ENCODE measurements at places on chromosomes 3 and 15.

DNA sequence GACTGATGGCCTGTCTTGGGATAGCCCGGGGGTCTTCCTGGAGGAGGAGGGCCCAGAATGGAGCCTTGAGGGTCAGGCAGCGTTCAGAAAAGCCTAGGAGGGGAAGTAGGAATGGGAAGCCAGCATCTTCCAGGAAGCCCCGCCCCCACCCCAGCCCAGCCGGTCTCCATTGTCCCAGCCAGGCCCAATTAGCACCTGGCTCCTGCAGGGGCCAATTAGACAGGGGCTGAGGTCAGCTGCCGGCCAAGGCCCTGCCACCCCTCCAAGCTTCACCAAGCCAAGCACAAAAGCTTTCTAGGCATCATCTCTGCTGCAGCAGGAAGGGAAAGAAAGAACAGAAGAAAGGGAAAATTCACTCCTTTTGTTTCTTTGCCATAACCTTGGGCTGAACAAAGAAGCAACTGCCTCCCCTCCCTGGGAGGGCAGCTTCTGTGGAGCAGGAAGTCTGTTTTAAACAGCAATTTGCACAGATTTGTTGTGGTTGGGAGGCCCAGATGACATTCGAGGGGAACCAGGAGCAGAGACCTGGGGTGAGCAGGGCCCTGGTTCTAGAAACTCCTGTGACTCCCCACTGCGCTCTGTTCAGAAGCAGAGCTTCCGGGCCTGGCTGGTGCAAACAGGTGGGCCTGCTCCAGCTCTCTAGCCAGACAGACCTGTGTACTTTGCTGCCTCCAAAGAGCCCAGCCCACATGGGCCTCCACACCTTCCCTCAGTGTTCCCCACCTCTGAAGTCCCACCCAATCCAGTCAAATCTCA is 47.7 kb downstream of the CYP11A1 start:
- H3K27me3 ChIP-seq: no peaks in the 10 kb centered on the region
- H3K4me1 ChIP-seq: peaks cover 35% of the 10 kb centered on the region
- no peaks in the 10 kb centered on the region for H3K36me3 ChIP-seq
- H3K4me3 ChIP-seq: no peak overlapping the region
- peak overlapping the region; percentile 78 for H3K27ac ChIP-seq

- H3K4me1 ChIP-seq: peaks cover 62% of the 10 kb centered on the region
- peak overlapping the region; percentile 98 for H3K27ac ChIP-seq
- H3K36me3 ChIP-seq: peaks cover 36% of the 10 kb centered on the region
These were observed 1.6 kb downstream of the RAB8B start for GRCh38 chr15:63190769-63191649.

DNA sequence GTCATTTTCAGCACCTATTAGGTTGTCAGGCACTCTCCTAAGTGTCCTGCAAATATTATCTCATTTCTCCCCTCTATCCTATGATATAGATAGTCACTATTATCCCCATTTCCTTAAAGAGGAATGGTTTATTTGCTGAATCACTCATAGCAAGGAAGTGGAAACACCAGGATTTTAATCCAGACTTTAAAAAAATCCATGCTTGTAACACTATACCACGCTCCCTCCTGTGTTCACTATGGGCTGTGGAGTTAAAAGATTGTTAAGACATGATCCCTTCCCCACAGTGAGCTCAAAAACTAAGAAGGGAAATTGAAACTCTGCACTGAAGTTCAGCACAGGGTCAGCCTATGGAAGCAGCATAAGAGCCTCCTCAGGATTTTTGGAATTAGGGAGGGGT is 60.2 kb downstream of the TMEM39A start:
- H3K36me3 ChIP-seq: no peaks in the 10 kb centered on the region
- no peak overlapping the region for H3K27ac ChIP-seq
- H3K4me1 ChIP-seq: peaks cover 9% of the 10 kb centered on the region

GRCh38 chr3:71541313-71541712 is 42.2 kb downstream of the FOXP1 start:
- no peak overlapping the region for H3K4me3 ChIP-seq
- H3K4me1 ChIP-seq: peaks cover 2% of the 10 kb centered on the region
- peaks cover 2% of the 10 kb centered on the region for H3K36me3 ChIP-seq
- DNase-seq: no peak
- peaks cover 8% of the 10 kb centered on the region for H3K27me3 ChIP-seq

GRCh38 chr15:32855942-32856341 is 138.1 kb downstream of the GREM1 start:
- H3K4me3 ChIP-seq: no peak overlapping the region
- H3K27ac ChIP-seq: no peak overlapping the region
- no peaks in the 10 kb centered on the region for H3K36me3 ChIP-seq
- peaks cover 9% of the 10 kb centered on the region for H3K27me3 ChIP-seq
- no peak for DNase-seq
- H3K4me1 ChIP-seq: no peaks in the 10 kb centered on the region

GRCh38 chr15:69794645-69795469 is 302.9 kb downstream of the TLE3 start:
- no peak overlapping the region for H3K27ac ChIP-seq
- H3K4me1 ChIP-seq: peaks cover 3% of the 10 kb centered on the region
- H3K36me3 ChIP-seq: no peaks in the 10 kb centered on the region
- no peak overlapping the region for H3K4me3 ChIP-seq

Measured in activated CD4-positive, alpha-beta T cell treated with anti-CD3 and anti-CD28 coated beads, Interleukin-2, amount 10 ng/mL, durations not matched to agents 7 days and 5 days (primary cell).